Hindlimb muscle (tissue), 1 donor: ENCODE measurements at places on chromosomes 4 and X.

- no peak for DNase-seq
These were observed 69.9 kb downstream of the CHIC2 start for GRCh38 chr4:53994382-53995102.

DNA sequence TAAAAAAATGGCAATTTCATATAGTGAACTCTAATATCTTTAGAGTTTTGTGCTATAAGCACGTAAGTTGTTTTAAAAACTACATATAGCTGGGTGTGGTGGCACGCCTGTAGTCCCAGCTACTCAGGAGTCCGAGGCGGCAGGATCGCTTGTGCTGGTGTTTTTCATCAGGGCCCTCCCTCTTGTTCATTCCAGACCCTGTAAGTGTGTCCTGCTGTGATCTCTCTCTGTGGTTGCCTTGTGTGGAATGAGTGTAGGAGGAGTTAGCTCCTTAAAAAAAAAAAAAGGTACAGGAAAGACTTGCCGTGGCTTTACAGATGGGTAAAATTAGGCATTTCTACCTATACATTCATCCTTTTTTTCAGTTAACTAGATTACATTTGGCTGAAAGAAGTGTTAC is 35.4 kb downstream of the RBBP7 start:
- no peak for DNase-seq

DNA sequence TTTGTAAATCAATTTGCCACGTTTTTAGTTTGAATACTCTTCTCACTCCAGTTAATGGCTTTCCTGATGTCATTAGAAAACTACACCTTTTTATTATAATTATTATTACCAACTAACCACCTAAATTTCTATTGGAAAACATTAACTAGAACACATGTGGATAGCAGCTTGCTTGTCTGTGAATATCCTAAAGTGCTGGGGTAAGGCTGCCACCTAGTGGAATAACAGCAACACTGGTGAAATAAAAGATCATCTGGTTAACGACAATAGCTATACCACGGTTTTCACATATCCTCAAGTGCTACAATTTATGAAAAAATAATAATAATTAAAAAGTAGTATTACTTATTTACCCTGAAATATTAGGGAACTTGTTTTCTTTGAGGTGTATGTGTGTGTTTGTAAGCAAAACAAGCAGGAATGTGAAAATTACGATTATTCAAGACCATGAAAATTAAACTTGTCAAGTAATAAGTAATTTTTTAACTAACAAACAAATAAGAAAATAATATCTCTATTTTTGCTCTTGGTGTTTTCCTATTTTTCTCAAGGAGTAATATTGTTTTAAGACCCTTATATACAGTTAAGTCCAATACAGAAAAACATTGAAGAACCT is 130.1 kb upstream of the TECRL start:
- peak; percentile 63 for DNase-seq

- no peak for DNase-seq
These were observed 82.1 kb upstream of the NKX1-1 start for GRCh38 chr4:1488357-1488756.

DNA sequence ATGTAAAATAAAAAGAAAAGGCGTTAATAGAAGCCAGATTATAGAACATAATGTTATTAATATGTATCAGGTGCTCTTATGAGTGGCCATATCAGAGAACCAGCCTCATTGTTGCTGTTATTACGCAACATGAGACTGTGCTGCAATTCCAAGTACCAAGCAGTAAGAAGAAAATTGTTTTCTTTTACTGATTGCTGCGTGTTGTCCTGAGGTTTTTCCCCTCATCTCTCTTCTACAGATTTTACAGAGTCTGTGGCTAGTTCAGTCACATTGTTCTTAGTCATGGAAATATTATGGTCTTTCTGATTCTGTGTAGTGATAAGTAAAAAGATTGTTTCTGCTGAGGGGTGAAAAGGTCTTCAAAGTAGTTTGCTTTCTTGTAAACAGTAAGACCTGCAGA is 55.9 kb downstream of the NPNT start:
- DNase-seq: no peak

GRCh38 chr4:156575430-156576073 is 396.0 kb downstream of the PDGFC start:
- DNase-seq: no peak

GRCh38 chrX:123422875-123423274 is 238.8 kb downstream of the GRIA3 start:
- DNase-seq: peak; percentile 18

DNA sequence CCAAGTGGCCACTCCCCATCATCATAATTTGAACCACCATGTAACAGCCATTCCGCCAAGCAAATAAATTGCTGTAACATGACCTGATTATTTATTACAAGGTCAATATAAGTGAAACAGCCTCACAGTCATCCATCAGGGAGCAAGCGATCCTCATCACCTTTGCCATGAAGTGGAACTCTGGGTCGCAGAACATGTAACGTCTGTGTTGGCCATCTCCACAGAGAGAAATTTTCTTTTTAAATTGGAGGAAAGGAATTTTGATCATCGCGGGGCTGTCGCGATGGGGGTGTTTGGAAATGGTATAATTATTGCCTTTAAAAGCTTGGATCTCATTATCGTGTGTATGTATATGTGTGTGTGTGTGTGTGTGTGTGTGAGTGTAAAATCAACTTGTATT is 90.2 kb downstream of the SHOX start:
- no peak for DNase-seq

DNA sequence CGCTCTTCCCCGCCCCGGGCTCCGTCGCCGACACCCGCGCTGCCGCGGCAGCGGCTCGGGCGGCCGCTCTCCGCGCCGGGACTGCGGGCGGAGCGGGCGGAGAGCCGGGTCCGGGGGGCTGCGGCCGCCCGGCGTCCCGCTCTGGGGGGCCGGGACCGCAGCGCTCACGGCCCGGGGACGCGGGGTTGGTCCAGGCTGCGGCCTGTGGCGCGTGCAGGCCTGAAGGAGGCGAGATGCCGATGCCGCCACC is 492 bp downstream of the GALNT7 start:
- no peak for DNase-seq

- no peak for DNase-seq
These were observed 64.3 kb downstream of the LRBA start for GRCh38 chr4:150950657-150951288.

DNA sequence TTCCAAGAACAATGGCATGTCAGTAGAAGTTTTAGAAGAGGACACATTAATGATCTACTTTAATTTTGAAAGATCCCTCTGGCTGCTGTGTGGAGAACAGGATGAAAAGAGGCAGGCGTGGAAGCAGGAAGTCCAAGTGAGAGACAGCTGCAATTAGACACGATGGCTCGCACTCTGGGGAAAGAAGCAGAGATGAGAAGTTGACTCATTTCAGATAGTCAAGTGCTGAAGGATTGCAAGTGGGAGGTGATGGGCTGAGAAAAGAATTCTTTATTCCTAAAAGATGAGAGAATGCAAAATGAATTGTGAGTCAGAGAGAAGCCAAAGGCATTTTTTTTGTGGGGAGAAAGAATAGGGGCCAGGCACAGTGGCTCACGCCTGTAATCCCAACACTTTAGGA is 16.5 kb downstream of the RXFP1 start:
- DNase-seq: no peak

- no peak for DNase-seq
These were observed 142.0 kb downstream of the PCDH7 start for GRCh38 chr4:30862196-30862595.

- DNase-seq: no peak
These were observed 96.9 kb upstream of the CITED1 start for GRCh38 chrX:72402614-72403013.

DNA sequence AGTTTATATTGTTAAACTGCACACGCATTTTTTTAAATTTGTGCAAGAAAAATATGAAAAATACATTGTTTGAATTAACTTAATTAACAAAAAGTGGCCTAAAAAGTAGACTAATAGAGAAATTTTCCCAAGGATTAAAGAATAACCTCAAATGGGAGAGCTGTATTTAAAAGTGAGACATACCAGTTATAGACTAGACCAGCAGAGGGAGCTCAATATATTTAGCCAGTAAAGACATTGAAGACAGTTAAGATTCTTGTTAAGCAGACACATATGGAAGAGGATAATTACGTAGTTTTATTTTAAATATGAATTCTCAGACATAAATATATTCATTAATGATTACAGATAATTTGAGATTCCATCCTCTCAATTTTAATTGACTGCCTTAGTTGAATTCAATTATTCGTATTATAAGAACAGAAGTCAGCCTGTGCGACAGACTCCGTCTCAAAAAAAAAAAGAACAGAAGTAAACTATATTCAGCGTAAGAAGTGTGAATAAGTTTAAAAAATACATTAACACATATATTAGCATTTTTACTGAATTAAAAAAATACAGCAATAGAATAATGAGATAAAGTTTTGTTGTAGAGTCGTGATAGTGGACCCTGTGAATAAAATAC is 64.8 kb downstream of the GLRA3 start:
- peak; percentile 15 for DNase-seq

GRCh38 chr4:52718123-52718522 is 33.1 kb downstream of the ERVMER34-1 start:
- DNase-seq: no peak

GRCh38 chr4:41752081-41752836 is 3.7 kb upstream of the PHOX2B start:
- no peak for DNase-seq

DNA sequence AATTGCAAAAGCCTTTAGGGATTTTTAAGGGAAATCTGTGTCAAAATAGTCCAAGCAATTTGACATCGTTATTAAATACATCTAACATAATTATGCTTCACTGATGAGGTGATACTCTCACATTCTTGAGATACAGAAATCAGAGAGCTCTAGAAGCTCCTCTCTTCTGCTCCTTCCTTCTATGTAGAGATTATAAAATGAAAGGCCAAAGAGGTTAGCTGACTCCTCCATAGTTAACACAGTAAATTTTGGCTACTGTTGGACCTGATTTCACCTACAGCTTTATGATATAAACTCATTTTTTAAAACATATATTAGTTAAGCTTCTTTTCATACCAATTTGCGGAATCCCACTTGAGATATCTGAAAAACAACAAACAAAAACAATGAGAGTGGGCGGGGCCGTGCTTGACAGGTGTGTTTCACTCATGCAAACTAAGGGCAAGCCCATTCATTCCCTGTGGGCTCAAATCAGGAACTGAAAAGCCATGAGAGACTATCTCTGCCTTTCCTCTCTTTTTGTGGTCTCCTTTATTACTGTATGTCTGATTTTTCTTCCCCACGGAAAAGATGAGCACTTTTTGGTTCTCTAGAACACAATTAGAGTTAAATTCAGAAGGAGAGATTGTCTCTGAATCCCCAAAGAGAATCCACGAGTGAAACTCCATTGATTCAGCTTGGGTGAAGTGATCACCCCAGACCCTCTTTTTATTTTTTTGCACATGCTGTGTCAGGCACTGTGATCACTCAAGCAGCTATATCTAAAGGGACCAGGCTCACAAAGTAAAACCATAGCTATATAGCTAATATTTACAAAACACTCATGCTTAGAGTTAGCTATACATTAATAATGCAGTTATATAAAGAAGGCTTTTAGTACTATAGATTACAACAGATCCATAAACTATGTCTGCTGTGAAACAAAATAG is 566.3 kb downstream of the IL15 start:
- no peak for DNase-seq

DNA sequence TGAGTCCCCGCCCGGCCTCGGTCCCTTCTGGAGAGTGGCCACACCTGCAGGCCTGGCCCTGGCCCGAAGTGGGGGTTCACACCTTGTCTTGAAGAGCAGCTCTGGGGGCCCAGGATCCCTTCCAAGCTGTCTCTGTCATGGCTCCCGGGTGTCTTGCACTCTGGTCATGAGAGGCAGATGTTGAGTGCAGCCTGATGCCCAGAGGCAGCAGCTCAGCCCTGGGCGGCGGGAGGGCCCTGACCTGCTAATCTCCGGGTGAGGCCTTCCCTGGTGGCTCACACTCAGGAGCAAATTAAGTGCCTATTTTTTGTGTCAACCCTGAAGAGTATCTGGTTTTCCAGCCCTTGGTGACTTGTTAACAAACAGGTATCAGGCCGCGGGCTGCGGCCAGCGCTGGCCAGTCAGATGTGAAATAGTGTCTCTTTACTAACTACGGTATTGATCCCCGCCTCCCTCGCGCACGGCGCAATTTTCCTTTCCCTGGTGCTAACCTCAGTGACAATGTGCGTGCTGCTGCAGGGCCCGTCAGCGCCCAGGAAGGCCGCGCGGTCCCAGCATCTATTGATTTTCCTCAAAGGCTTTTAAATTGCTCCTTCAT is 24.2 kb downstream of the NKX1-1 start:
- DNase-seq: no peak

DNA sequence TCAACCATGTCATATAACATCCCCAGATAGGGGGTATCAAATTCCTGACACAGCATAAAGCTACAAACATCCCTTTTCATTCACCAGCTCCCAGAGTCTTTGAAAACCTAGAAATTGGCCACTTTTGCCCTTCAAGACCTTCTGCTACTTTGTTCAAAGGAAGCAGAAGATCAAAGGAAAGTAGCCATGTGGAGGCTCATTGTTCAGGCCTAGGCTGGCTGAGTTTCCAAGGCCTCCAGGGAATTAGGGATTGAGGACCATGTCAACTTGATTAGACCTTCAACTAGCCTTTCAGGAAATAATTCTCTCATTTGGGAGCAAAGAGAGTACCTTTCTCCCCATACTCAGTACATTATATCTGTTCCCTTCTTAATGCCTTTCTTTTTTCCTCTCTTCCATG is 66.8 kb upstream of the ATXN3L start:
- DNase-seq: no peak

DNA sequence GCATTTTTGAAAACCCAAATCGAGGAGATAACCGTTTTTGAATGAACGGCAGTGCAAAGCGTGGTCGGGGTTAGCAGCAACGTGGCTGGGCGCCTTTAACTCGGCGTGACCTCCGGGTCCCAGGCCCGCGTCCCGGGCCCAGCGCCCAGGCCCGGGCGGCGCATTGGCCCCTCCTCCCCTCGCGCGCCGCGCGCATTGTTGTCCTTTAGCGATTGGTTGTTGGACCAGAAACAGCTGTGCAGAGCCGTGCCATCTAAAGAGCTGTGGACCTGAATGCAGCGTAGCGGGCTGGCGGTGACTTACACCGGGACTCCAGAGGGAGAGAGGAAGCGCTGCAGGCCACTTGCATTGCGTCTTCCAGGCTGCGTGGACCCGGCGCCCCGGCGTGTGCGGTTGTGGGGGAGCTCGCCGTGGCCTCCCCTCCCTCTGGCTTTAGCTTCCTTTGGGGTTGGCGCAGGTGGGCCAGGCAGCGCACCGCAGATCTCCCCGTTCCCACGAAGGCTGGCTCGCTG is at the start of gene STOX2:
TSS of gene STOX2 (plus strand) at position 227 of the 512 bp plus-strand sequence. CDS start 1,484 bp downstream, outside the sequence.
- peak; percentile 80 for DNase-seq

- peak; percentile 89 for DNase-seq
These were observed 50.7 kb upstream of the PRSS48 start for GRCh38 chr4:151226004-151226932.

GRCh38 chrX:81259714-81260395 is 58.0 kb downstream of the SH3BGRL start:
- DNase-seq: no peak

DNA sequence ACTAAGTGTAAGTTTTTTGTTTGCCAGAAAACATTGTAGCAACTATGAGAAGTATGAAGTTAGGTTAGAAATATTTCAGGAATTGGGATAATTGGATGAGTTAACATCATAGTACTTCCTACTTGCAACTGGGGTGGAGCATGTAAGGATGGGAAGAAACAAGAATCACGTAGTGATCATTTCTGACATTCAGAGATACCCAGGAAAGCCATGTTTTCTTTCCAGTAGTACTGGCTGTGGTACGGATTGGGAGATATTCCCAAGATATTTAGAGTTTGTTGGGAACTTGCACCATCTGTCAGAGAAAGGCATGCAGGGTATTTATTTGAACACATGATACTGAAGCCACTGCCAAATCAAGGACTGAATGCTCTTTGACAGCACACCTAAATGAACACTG is 87.6 kb upstream of the SLC4A4 start:
- DNase-seq: no peak

- no peak for DNase-seq
These were observed 23.6 kb upstream of the SPON2 start for GRCh38 chr4:1195891-1196401.

GRCh38 chrX:16114611-16115010 is 8.8 kb upstream of the GRPR start:
- no peak for DNase-seq
